ENCODE measurements at places on chromosomes 12 and 14.
A peak's percentile ranks its signal among the peaks of the same experiment; 100 is the strongest.

GRCh38 chr14:88232771-88233170, 90.3 kb downstream of the KCNK10 start:
- no peak for DNase-seq

DNA sequence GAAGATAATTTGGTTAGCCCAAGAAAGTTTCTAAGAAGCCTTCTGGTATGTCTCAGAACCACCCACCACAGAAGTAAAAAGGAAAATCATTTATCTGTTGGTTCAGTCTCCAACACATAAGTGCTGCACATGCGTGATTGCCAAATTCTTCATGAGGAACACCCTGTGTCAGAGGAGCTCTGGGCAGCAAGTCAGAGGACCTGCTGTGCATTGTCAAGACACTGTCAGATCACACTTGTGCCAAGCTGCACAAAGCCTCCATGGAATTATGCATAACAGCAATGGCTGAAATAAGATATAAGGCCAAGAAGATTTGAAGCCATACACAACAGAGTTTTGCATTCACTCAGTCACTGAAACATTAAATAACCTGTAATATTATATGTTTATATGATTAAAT, 1304.7 kb upstream of the FLRT2 start:
- DNase-seq, result no peak

- no peak for DNase-seq
Measured at GRCh38 chr12:40634517-40635131, 57.6 kb upstream of the CNTN1 start.

GRCh38 chr12:111846016-111846415, 4.0 kb downstream of the MAPKAPK5 start:
- DNase-seq, result no peak

- DNase-seq, result peak; percentile 53
Measured at GRCh38 chr12:52691076-52691840, 11.1 kb upstream of the KRT1 start.

- no peak for DNase-seq
Measured at GRCh38 chr14:102125546-102125945, 14.2 kb upstream of the WDR20 start.

- DNase-seq, result no peak
Measured at GRCh38 chr14:75993567-75994041, 8.0 kb downstream of the IFT43 start.

DNA sequence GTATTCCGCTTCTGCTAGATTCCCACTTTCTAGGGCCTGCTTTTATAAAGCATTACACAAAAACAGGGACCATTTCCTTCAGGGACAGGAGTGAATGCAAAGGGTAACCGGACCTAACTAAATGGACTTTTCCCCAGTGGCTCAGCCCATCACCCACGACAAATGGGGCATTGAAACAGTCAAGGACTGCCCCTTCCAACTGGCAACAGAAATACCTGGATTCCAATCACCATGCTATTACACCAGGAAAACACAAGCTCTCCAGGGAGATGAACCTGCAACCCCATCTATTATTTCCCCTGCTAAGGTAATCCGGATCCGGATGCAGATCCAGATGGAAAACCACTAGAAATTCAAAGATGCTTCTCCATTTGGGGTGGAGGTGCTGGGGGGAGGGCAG, 1.0 kb downstream of the MPHOSPH9 start:
- DNase-seq, result no peak

- DNase-seq, result peak; percentile 83
Measured at GRCh38 chr12:47715393-47715876, 9.6 kb upstream of the RPAP3 start.

DNA sequence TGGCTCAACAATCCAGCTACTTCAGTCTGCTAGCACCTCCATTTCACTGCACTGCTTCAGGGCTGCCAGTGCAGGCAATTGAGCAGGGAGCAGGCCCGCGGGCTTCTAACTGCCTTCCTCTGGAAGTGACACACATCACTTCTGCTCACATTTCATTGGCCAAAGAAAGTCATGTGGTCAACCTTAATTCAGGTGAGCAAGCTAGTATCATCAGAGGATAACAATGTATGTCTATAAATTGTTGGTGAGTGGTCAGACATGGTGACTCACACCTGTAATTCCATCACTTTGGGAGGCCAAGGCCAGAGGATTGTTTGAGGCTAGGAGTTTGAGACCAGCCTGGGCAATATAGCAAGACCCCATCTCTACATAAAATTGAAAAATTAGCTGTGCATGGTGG, 22.3 kb upstream of the CHGA start:
- DNase-seq, result no peak

DNA sequence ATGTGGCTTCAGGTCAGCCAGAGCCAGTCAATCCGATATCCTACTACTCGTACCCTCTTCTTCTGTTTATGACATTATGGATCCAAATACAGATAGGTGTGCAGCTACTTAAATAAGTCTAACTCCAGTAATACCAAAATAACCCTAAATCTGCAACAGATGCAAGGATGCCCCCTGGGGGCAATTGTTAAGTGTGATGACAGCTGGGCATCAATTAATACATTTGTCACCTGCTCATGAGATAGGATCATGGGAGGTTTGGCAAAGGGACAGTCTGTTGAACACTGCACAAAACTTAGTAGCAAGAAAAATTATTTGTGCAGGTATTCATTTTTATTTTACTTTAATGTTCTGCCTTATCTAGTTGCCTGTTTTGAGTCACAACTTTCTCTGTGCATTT, 83.2 kb downstream of the SLC38A6 start:
- no peak for DNase-seq

- peak; percentile 49 for DNase-seq
Measured at GRCh38 chr12:22626406-22626805, 1.4 kb downstream of the ETNK1 start.

GRCh38 chr14:22841769-22842168, 5.4 kb downstream of the MMP14 start:
- DNase-seq, result no peak

GRCh38 chr12:75773377-75773776, 258.2 kb downstream of the PHLDA1 start:
- DNase-seq, result no peak

GRCh38 chr14:54643696-54644176, 76.8 kb downstream of the SAMD4A start:
- no peak for DNase-seq

DNA sequence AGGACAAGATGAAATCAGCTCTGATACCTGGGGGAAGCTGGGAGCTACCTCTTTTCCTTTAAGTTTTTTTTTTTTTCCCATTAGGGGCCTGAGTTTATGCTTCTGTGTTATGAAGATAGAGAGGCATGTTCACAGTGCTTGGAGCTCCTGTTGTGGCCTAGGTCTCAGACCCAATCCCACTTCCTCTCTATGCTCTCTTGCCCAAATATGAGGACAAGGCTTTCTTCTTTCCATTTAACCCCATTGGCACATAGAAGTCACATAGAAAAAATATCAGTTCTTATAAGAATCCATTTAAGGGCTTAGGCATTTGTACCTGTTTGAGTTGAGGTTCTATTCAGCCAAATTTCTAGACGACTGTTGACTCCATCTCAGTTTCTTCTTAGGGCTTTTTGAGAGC, 12.6 kb downstream of the MRPS35 start:
- DNase-seq, result no peak

DNA sequence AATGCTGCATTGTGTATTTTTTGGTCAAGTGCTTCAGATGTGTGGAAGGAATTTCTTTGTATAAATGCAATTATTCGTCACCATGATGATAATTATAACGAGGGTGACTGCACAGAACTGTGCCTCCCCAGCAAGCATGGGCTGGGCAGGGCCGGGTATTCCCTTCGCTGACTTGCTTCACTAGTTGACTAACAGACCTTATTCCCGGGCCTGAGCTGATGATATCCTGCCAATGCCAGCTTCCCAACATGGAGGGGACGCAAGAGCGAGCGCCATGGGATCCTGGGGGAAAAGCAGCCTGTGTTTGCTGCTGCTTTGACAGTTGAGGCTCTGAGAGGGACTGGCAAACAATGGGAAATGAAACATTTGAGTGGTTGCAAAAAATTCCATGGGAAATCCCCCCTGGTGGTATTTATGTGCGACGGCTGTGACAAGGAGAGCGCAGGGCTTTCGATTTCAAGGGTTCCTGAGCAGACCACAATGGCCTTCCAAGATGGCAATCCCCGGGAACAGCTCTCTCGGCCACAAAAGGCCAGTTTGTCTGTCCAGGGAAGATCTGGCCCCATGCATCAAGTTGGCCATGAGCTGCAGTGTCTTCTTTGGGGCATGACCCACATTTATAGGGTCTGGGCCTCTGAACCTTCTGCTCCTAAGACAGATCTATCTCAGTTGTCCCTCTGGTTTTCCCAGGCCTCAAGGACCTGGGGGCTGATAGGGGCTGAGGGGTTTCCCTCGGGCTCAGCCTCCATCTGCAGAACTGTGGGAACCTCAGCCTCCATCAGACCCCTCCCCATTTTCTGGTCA, 21.9 kb upstream of the MAP1LC3B2 start:
- no peak for DNase-seq

DNA sequence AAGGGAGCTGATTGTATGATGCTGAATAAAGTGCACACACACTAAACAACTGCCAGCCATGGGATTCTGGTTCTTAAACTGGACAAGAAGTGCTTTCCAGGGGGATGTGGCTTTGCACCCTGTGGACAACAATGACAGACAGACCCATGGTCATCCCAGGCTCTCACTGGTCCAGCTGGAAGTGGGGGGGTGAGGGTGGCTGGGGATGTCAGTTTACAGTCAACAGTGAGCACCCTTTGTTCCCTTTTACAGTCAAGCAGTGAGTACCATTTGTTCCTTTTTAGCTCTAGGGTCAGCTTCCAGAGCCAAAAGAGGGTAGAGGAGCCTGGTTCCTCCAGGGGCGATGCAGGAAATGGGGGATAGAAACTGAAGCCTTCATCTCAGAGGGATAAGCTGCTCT, 100.7 kb downstream of the SMOC1 start:
- no peak for DNase-seq

DNA sequence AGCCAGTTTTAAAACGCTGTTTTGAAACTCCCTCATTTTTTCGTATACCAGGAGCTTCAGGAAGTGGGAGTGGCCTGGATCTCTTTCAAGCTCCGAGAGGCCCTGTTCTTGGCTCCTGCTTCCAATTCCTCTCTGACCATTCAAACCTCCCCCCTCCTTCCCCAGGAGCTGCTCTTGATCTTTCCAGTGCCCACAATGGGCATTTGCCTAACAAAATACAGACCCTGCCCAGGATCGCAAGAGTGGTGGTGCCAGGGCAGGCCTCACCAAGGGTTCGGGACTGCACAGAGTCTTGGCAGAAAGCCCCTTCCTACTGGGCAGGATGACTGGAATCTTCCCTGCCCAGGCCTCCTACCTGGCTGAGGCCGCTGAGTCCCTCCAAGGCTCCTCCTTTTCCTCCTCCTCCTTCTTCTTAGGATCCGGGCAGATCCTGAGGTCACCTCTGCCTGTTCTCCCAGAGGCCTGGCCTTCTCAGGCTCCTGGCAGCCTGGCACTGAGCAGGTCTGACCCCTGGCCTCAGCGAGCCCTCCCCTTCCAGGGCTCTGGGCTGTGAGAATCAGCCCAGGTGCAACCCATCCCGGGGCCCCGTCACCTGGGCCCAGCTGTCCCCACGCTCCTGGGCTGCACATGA, 46.9 kb upstream of the NOS1 start:
- DNase-seq, result no peak

GRCh38 chr12:97560786-97561618, 98.4 kb downstream of the RMST start:
- DNase-seq, result no peak

- DNase-seq, result no peak
Measured at GRCh38 chr12:70317781-70318180, 48.3 kb upstream of the KCNMB4 start.

DNA sequence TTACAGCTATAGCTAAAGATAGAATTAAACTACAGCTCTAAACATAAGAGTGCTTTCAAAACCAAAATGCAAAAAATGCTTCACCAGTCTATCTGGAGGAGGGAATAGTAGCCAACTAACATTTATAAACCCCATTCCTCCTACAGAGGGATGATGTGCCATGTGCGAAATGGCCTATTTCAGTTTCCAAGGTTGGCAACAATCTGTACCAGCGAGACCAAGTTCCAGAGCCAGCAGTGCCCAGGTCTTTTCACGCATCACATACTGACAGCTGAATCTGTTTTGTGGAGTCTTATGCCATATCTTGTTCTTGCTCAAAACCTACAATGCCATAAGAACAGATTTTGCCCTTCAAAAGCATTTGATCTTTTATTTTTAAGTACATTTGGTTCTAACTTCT, 24.5 kb downstream of the NELL2 start:
- no peak for DNase-seq

GRCh38 chr12:100450735-100451134, 22.9 kb upstream of the NR1H4 start:
- no peak for DNase-seq

DNA sequence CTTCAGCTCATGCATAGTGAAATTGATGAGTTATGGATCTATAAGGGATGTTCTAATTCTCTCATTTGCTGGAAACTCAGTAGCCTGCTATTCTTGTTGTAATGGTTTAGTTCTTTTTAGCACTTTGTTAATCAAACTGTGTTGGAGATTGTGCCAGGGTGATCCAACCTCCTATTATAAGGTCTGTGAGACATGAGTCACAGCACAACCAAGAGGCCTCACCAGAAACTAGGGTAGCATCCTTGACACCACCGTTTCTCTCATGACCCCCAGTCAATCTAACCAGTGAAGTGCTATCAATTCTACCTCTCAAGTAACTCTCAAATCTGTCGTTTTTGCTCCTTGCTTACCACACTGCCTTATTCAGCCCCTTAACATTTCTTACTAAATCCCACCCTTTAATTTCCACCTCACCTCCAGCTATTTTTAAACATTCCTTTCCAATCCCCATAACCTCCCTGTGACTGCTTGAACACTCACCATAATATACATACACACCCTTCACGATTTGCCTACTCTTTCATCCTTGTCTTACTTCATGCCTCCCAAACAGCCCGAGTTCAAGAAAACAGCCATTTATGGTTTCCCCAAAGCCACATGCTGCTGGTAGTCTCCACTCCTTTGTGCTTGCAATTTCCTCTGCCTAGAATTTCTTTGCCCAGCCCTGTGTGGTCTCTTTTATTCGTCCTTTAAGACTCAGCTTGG, 53.9 kb upstream of the NUDT4 start:
- no peak for DNase-seq

DNA sequence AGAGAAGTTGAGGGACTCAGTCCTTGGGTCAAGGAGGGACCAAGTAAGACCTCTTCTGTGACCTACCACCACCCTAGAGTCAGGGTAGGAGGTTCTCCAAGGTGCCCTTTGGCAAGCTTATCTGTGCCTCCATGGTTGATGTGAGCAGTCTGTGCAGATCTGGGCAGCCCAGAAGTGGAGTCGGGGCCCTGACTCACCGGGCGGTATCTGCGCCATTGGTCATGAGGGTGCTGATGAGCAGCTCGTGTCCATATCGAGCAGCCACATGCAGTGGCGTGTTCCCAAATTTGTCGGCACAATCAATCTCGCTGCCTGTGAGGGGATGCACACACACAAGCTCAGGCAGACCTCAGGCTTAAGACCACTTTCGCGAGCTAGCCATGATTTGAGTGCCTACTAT, 5.1 kb downstream of the ANKRD52 start:
- no peak for DNase-seq

- DNase-seq, result peak; percentile 86
Measured at GRCh38 chr12:12474931-12475795, 87.5 kb downstream of the DUSP16 start.
